ENCODE measurements at places on chromosomes 1 and 21.

DNA sequence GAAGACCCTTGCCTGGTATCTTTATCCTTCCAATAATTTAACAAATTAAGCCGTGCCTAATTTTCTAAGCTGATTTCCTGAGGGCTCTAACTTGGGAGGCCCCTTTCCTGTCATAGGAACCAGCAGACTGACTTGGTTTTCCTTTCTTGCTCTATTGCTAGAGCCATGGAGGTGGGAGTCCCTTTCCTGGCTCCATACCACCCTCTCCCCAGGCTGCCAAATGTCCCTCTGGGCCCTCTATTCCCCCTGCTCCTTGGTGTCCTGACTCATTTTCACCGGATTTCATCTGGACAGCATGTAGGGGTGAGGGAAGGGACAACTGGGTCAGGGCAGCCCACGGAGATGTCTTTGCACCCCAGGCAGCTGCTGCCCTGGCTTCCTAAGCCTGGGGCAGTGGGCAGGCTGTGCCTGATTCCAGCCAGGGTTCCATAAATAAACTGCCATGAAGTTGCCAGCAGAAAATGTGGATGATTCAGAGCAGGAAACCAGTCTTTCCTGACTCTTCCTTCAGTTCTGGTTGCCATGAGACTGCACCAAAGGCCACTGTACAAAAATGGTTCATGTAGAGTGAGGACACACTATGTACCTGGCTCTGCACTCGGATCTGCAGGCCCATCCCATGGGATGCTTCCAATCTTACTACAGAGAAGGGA lies 38.0 kb upstream of the SERBP1 start:
- DNase-seq, result no peak

DNA sequence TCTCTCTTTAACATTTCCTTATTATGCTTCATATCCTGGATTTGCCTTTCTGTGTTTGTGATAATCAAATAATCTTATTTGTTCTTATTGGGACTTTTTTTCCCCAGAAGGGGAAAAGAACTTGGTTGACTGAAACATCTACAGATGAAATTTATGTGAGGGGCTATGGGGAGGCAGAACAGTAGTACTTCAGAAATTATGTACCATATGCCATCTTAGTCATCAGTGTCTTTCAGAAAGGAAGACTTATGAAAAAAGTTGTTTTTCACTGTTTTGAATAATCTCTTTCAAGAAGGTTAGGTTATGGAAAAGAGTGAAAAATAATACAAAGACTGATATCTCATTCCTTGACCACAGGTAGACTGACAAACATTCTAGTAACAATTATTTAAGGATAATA lies 30.2 kb upstream of the TRAF5 start:
- DNase-seq, result no peak

DNA sequence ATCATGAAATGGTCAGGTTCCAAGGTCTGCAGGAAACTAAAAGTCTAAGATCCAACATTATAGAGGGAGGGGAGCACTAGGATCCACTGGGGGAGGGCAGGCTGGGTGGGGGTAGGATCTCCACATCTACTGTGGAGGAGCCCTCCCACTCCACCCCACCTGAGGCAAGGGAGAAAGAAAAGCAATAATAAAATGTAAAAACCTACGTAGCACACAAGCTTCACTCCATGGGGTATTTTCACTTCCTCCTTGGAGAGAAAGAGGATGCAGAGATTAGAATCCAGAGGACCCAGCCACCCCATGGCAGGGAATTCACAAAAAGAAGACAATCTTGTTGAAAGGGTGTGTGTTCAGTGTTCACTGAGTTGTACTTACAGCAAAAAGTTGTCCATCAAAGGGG lies 14.4 kb downstream of the SPOCD1 start:
- no peak for DNase-seq

DNA sequence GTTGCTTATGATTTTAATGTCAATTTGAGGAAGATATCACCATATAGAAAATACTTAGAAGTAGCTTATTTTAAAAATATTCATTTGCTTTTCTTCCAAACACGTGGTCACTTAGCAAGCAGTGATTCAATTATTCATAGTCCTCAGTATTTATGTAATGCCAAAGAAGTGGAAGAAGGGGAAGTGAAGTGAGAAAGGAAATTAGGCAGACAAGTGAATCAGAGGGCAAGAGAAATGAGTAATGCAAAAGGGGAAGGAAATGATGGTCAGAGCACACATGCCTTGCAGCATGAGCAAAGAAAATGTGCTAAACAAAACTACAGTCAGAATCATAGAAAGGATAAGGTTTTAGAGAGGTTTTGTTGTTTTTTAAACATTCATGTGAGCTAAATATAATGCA lies 31.8 kb downstream of the SDCCAG8 start:
- DNase-seq, result no peak

- DNase-seq, result peak; percentile 76
Observed at GRCh38 chr1:94092210-94092613, 28.7 kb downstream of the ABCA4 start.

DNA sequence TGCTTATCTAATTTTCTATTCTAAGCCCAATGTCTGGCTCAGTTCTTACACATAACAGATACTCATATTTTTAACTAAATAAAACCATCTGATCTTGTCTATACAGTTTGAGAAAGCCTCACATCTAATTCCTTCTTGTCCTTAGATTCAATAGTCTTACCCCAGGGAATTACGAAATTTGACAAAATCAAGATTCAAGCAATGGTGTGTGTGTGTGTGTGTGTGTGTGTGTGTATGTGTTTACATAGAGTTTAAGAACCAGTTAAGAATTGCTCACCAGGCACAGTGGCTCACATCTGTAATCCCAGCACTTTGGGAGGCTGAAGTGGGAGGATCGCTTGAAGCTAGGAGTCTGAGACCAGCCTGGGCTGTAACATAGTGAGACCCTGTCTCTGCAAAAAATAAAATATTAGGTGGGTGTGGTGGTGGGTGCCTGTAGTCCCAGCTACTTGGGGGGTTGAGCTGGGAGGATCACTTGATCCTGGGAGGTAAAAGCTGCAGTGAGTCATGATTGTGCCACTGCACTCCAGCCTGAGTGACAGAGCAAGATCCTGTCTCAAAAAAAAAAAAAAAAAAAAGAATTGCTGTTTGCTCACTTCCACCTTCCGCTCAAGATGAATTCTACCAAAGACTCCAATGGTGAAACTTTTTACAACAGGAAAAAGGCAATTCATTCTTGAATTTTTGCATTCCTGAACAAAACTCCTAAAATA lies 6.2 kb downstream of the WDR64 start:
- DNase-seq, result no peak

DNA sequence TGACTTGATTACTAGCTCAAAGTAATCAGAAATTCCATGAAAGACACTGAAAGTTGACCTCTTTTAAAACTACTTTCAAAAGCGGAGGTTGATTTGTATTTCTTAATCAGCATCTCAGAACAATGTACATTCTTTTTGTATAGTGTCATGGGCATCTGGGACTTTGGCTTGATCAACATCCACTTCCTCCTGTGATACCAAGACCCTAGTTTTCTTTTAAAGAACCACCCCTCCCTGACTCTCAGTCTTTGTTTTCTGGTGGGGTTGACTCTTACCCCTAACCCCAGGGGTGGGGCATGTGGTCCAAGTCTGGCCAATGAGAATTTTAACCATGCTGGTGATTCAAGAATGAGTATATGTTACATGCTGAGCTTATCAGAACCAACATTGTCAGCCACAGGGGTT lies 21.7 kb upstream of the IRF2BP2 start:
- DNase-seq, result no peak

- no peak for DNase-seq
Observed at GRCh38 chr1:150961756-150962155, 12.9 kb downstream of the CERS2 start.

DNA sequence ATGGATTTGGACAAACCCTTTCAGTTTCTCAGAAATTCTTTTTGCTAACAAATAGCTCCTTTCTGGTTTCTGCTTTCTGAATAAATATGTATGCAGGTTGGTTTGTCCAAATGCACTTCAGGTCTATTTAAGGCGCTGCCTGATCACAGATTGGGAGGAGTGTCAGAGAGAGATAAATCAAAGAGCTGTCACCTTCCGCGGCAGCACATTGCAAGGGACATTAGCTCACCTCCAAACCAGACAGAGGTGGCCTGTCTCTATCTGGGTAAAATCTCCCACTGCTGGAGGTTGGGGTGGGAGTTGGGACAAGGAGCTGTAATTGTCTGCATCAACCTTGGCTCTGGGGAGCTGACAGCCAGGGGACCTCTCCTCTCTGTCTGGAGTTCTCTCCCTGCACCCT lies 25.2 kb downstream of the PRAMEF20 start:
- DNase-seq, result no peak

DNA sequence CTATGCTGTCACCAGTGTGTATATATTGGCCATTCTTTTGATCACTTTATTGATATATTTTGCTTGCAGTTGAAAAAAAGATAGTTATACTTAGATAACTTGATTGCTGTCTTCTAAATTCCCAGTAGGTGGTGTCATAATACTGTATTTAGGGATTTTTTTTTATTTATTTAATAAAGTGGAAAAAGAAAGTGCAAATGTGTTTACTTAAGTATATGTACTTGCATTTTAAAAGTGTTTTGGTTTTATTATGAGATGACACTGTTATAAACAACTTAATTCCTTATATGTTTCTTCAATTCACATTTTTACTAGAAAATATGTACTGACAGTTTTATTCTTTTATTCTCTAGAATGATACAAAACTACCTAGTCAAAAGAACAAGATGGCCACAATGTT lies 164.8 kb downstream of the USP25 start:
- no peak for DNase-seq

GRCh38 chr1:214028649-214029406 lies 41.1 kb downstream of the PROX1 start:
- no peak for DNase-seq

DNA sequence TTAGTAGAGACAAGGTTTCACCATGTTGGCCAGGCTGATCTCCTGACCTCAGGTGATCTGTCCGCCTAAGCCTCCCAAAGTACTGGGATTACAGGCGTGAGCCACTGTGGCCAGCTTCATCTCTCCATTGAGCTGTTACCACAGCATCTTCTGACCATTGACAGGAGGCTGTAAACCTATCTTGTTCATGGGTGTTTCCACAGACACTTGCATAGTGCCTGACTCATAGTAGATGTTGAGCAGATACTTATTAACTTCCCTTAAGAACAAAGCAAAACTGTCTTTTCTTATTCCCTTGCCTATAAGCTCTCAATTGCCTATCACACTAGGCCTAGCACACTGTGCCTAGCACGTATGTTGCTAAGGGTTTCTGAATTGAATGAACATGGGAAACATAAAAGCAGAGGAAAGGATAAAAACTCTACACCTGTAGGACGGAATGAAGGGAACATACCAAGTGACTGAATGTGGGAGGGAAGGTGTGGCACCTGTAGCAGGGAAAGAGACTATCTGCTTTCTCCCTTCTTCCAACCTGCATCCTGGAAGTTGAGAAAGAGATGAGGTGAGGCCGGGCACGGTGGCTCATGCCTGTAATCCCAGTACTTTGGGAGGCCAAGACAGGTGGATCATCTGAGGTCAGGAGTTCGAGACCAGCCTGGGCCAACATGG lies 1.2 kb upstream of the C1orf54 start:
- DNase-seq, result no peak

DNA sequence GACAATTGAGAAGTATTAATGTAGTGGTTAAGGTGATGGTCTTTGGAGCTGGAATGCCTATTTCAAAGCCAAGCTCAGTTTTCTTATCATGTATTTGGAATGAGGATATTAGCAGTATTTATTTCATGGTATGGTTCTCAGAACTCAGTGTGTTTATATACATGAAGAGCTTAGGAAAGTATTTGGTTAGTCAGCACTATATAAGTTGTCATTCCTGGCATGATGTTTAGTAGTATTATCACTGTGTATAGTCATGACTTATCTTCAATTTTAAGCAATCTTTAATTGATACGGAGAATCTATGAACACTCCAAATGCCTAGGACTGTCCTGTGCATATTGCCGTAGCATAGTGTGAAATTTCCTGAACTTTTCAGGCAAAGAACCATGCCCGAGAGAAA lies 501.9 kb upstream of the USP24 start:
- DNase-seq, result no peak

- DNase-seq, result no peak
Observed at GRCh38 chr1:228305721-228306152, 97.9 kb downstream of the OBSCN start.

DNA sequence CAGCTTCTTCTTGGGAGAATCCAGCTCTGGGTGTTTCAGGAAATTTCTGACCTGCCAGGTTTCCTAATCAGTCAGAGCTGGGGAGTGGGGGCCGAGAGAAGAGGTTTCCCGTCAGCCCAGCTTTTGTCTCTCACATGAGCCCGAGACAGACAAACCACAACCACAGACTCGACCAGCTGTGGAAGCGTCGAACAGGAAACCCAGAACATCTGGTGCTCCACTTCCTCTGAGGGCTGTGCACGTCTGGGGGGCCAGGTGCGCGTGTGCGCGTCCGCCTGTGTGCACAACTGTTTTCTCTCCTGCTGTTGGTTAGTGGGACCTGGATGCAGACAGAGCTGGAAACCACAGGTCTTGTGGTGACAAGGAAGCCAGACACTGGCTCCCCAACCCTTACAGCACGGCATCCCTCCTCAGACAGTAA lies 113.0 kb upstream of the SLC25A33 start:
- DNase-seq, result no peak

GRCh38 chr1:202569393-202570322 lies 140.6 kb downstream of the SYT2 start:
- DNase-seq, result no peak

DNA sequence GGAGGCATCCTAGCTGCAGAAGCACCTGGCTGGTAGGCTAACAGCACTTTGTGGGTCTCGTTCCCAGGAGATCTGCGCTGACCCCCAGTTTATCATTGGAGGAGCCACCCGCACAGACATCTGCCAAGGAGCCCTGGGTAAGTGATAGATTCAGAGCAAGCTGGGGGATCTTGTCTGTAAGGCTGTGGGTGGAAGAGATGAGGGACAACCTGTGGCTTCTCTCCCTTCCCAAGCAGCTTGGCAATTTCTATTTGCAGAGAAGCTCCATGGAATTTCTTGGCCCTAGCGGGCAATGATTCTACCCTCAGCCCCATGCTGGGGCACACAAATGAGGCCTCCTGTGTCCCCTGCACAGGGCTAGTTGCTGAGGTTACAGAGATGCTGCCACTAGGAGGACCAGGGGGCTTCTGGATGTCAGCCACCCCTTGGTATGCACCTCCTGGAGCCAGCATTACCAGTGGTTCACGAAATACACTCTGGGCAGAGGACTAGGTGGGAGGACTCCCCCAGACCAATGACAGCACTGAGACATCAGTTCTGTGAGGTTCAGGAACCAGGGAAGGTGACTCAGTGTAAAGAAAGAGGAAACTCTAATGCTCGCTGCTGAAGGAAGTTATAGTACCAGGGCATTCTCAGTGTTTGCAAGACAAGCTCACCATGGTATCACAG lies 5.5 kb downstream of the CAPN2 start:
- no peak for DNase-seq

- peak; percentile 47 for DNase-seq
Observed at GRCh38 chr1:224205438-224205840, 22.4 kb downstream of the DEGS1 start.

DNA sequence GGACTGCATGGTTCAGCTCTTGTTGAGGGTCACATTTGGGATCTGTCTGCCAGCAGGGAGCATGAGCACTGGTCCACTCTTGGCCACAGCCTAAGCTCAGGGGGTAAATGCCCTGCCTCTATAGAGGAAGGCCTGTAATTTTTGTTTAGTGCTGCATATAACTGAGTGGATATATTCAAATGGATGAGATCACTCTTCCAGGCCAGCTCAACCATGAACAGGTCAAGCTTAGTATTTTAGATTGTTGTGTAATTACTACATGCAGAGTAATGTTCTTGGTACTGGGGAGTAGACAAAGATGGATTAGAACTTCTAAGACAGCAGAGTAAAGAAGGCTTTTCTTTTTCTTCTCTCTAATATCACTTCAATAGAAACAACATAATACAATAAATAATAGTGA lies 376.9 kb downstream of the GPATCH2 start:
- DNase-seq, result no peak

GRCh38 chr1:94039514-94039870 lies 81.5 kb downstream of the ABCA4 start:
- DNase-seq, result peak; percentile 29

Data from bone marrow (tissue), 2 donors.